Stimulated activated CD4-positive, alpha-beta T cell treated with anti-CD3 and anti-CD28 coated beads, Interleukin-1b, Interleukin-23, amount 100 ng/mL, for 48 hours (primary cell): ENCODE measurements at places on chromosomes 13 and 19.
A peak's percentile ranks its signal among the peaks of the same experiment; 100 is the strongest.

DNA sequence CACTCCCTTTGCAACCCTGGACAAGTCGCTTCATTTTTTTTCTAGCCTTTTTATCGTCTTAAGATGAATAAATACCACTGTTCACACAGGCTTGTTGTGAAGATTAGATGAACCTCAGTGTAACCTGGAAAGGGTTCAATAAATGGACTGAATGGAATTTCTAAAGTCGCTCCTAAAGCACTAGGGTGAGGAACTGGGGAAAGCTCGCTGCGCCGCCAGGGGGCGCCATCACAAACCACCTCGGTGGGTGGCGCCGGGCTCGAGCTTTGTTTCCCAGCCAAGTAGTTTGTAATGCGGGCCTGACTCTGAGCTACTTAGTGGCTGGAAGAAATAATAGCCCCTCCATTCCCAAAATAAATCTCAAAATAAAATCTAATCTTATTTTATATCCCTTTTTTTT, 2.2 kb upstream of the CEACAM6 start:
- DNase-seq, result peak; percentile 70

DNA sequence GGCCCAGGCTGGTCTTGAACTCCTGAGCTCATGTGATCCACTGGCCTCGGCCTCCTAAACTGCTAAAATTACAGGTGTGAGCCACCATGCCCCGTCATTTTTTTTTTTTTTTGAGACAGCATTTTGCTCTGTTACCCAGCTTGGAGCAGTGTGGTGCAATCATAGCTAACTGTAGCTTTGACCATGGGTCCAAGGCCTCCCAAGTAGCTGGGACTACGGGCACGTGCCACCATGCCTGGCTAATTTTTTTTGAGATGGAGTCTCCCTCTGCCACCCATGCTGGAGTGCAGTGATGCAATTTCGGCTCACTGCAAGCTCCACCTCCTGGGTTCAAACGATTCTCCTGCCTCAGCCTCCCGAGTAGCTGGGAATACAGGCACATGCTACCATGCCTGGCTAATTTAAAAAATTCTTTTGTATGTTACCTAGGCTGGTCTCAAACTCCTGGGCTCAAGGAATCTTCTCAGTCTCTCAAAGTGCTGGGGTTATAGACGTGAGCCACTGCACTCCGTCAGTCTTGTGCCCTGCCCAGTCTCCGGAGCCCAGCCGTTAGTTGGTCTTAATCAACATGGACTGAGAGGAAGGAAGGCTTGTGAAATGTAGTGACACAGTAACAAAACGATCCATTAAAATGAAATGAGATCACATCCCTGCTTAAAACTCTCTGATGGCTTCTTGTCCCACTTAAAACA, 1.4 kb upstream of the LRG1 start:
- no peak for DNase-seq

- DNase-seq, result no peak
These were observed 944.0 kb upstream of the MIR17HG start for GRCh38 chr13:90403330-90404082.

DNA sequence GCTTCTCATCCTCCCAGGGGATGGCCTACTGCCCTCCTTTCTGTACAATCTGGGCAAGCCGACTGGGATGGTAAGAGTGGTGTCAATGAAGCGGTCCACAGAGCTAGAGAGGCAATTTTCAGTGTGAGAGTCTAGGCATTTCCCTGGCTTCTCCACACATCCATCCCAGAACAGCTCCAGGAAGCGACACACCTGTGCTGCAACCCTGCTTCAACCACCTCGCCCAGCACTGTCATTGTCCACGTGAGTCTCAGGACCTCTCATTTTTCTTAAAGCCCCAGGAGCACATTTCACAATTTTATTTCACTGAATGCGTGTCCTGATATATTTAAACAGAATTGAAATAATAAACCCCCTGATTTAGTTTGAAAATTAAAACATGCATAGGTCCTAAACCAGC, 15.5 kb upstream of the UBL3 start:
- DNase-seq, result no peak

GRCh38 chr13:109704771-109705635, 81.4 kb downstream of the IRS2 start:
- no peak for DNase-seq

- DNase-seq, result no peak
These were observed 3.0 kb downstream of the CD209 start for GRCh38 chr19:7744199-7744786.

DNA sequence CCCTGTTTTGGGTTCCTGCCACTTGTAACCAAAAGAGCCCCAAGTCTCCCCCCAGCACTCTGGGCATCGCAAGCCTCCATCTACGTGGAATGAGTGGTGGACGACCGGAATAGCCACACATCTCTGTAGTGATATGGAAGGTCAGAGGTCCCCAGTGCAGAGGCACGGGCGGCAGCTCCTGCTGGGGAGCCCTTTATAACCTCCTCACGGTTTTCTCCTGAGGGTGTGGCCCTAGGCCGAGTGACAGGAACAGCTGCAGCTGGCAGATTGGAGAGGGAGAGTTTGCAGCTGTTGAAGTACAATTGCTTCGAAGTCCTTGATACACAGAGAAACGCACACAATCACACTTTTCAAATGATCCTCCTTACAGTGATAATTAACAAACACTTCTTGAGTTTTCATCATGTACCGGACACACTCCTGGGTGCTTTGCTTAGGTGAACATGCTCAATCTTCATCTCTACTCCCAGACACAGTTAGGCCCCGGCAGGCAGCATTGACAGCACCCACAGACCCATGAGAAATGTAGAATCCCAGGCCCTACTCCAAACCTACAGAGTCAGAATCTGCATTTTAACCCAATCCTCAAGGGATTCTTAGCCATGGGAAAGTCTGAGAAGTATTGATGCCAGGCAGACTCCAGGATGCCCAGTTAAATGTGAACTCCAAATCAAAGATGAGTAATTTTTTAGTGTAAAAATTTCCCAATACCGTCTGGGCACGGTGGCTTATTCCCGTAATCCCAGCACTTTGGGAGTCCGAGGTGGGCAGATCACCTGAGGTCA, 4.9 kb upstream of the ZNF787 start:
- no peak for DNase-seq

DNA sequence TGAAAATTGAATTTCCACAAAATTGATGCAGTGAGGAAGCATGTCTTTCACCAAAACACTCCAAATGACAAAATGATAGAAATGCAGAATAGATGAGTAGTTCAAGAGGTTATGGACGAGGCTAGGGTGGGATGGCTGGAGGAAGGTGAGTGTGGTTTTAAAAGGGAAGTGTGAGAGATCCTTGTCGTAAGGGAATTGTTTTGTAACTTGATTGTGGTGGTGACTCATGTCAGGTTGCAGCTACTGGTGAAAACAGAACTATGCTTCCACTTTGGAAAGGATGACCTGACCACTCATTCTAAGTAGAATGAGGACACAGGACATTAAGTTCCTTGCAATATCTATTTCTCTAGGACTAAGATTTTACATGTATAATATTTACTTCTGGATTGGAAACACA, 345.7 kb downstream of the MTUS2 start:
- DNase-seq, result no peak

DNA sequence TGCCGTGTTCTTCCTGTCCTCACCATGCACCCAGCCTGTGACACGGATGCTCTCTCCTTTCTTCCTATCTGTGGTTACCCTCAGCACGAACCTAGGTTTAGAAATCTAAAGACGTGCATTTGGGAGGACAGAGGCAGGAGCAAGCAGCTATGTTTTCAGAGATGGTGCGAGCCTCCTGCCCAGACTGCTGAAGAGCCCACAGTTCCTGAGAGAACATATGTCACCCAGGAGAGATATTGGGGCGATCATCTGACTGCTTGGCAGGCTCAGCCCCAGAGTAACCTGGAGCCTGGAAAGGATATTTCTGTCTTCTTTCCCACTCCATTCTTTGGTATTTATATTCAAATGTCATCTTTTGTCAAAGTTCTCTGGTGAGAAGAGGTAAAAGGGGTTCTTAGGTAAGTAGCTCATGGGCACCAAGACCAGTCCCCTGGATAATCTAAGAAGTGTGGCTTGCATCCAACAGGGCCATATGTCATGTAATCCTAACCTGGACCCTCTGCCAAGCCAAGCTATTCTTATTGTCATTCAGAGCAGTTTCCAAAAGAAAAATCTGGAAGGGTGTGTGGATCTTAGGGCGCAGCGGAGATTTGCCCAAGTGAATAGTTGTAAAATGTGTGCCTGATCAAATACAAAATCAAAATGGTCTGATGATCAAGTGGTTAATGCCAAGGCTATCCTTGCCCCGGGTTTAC, 59.5 kb downstream of the FGF9 start:
- no peak for DNase-seq

- no peak for DNase-seq
These were observed 107.0 kb downstream of the ZIC5 start for GRCh38 chr13:99864627-99864990.

- no peak for DNase-seq
These were observed 22.5 kb downstream of the C19orf44 start for GRCh38 chr19:16518483-16519229.

GRCh38 chr13:94342436-94343242, 136.8 kb downstream of the DCT start:
- DNase-seq, result no peak

GRCh38 chr19:39212375-39212742, 8.3 kb upstream of the SYCN start:
- DNase-seq, result peak; percentile 66

DNA sequence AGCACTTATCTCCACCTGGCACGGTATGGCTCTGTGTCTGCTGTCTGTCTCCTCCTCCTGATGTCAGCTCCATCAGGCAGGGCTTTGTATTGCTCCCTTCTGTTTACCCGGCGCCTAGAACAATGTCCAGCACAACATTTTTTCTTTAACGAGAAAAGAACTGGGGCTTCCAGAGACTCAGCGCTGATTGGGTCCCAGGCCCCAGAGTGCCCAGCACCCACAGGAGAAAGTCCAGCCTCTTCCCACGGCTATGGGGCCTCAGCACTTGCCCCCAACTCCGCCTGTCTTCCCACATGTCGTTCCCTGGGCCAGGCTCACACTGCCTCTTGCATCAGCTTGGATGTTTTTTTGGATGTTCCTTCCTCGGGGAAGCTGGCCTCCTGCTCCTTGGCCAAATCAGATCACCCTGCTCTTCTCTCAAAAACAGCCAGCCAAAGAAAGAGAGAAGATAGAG, 6.9 kb downstream of the MYPOP start:
- no peak for DNase-seq

- no peak for DNase-seq
These were observed 51.4 kb upstream of the ITM2B start for GRCh38 chr13:48181482-48182145.
